Activated naive CD4-positive, alpha-beta T cell (primary cell): ENCODE measurements at places on chromosomes 7 and 10.

GRCh38 chr10:76113952-76114351 lies 682.5 kb downstream of the LRMDA start:
- no peak for DNase-seq

DNA sequence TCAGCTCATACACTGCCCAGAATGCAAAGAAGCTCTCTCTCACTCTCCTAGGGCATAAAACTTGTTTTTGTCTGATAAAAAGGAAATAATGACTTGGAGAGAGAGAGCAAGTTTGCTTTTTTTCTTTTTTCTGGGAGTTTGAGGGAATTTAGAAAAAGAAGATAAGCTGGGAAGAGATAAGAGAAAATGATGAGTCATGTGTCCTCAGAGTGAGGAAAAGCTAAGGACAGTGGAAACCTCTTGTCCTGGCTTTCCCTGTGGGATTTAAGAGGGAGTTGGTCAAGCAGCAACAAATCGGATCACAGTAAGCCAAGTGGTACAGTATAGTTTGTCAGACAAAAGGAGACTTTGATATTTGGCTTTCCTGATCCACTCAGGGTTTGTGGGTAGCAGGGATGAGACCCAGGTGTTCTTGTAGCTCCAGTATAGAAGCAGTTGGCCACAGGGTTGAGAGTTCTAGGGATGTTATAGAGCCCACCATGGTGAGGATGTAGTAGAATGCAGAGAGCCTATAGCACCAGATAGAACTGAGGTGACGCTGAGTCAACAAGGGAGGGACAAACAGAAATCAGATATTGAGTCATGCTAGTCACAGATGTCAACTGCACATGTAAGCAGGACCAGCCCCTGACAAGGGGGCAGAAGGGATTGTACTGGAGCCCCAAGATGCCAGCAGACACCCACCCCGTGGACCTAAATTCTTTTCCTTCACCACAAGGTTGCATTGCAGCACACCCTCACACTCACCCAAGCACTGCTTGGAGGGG lies 219.3 kb upstream of the TAC1 start:
- no peak for DNase-seq

DNA sequence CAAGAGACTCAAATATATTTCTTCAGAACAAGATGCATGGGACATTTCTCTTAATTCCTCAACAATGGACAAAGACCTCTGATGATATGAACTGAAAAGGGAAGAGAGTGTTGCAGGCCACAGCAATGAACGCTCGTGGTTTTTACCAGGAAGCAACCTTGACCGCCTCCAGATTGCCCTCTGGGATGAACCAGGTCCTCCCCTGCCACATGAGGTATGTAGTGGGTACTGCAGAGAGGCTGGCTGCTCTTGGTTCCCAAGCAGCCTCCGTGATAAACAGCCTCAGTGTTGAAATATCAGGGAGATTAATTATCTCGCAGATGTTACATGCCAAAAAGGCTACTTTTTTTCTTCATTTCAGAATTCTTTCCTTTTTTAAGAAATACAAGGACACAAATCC lies 338.8 kb downstream of the ELMO1 start:
- DNase-seq = no peak

DNA sequence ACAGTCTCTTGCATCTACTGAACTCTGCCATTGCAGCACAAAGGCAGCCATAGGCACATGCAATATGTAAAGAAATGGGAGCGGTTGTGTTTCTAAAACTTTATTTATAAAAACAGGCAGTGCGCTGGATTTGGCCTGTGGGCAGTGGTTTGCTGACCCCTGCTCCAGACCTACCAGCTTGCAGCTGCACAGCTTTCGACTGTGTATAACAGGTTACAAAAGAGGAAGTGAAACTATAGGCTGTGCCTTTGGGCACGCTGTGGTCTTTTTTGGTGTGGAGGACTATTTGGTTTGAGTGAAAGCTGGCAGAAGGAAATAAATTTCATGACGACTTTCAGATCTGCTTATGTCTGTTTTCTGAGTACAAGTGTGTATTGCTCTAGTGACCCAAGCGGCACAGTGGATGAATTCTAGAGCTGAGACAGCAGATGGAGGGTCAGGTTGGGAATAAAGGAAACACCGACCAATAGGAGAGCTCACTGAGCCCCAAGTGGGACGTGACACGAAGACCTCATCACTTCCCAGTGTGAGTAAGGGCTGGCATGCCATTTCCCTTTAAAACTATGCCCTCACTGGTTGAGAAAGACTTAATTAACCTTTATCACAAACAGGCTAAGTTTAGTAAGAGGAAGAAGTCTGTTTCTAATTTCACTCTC lies 152.7 kb downstream of the ANK3 start:
- no peak for DNase-seq

GRCh38 chr7:51188987-51189386 lies 127.6 kb downstream of the COBL start:
- DNase-seq = no peak

- DNase-seq = no peak
Observed at GRCh38 chr7:30119890-30120577, 14.8 kb upstream of the MTURN start.

DNA sequence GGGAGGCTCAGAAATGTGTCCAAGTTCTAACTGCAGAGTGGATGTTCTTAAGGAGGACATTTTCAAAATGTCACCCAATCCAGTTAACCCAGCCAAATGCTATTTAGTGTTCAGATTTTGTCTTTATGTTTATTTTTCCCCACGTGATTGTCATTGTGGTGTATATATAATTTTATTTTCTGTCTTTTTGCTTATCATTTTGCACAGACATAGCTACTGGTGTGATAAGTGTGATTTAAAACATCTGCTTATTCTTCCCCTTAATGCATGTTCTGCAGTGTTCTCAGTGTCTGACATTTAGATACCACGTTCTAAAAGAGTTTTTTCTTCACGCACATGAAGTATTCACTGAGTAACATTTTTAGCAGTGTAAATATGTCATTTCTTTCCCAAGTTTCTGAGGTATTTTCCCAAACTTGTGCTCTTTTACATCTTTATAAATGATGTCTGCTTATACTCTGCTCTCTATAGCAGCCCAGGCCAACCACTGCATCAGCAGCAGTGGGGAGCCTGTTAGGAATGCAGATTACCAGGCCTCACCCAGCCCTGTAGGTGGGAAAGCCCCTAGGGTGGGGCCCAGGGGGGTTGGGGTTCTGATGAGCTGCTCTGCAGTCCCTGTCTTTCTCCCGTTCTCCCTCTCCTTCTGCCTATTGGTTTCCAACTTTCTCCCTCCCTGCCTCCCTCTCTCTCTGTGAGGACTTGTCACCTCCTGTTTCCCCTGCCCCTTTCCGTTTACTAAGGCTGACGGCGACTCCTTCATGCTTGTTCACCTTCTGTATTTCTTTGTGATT lies 20.8 kb downstream of the ADCY1 start:
- no peak for DNase-seq

GRCh38 chr10:50501924-50502452 lies 121.8 kb downstream of the SGMS1 start:
- no peak for DNase-seq

GRCh38 chr7:25756601-25757000 lies 395.4 kb upstream of the NFE2L3 start:
- no peak for DNase-seq

GRCh38 chr10:26555719-26556368 lies 117.7 kb downstream of the APBB1IP start:
- DNase-seq = no peak

GRCh38 chr7:42104231-42104630 lies 132.8 kb downstream of the GLI3 start:
- no peak for DNase-seq

DNA sequence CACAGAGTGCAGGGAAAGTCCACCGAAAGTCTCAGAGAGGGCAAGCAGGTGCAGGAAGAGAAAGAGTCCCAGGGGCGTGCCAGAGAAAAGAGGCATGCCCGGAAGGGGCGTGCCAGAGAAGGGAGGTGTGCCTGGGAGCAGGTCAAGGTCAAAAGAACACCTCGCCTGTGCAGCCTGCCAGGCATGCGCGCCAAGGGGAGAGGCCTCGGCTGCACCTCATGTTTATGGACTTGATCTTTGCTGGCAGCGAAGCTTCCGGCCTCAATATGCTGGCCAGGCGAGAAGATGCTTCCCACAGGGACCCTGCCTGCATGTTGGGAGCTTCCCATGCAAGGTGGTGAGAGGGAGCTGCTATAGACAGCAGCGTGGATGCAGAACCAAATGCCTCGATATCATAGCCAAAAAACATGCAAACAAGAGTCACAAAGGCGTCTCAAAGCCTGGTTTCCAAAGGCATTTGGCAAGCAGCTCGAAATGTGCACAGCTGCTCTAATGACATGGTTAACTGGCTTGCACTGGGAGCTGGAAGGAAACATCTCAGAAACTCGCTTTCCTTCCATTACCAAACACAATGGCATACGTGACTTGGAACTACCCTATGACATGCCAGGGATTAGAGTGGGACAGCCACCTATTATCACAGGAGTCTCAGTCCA lies 192.5 kb upstream of the PPP2R2D start:
- no peak for DNase-seq
